ENCODE measurements at places on chromosomes 6 and 20.

DNA sequence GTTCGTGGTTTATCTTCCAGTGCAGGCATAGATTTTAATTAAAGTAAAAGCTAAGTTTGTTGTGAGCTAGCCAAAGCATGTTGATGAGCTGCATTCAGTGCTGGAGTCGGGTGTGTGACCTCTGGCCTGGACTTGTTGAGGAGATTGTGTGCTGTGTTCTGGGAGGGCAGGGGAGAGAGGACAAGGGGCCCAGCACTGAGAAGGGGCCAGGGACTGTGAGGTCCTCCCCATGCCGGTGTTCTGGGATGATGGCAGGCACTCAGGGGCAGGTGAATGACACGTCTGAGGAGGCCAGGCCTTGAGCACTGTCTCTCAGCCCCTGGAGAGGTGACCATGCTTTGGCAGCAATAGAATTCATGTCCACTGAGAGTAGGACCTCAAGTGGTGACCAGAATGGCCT lies 97.9 kb downstream of the FOXF2 start:
- DNase-seq = no peak

DNA sequence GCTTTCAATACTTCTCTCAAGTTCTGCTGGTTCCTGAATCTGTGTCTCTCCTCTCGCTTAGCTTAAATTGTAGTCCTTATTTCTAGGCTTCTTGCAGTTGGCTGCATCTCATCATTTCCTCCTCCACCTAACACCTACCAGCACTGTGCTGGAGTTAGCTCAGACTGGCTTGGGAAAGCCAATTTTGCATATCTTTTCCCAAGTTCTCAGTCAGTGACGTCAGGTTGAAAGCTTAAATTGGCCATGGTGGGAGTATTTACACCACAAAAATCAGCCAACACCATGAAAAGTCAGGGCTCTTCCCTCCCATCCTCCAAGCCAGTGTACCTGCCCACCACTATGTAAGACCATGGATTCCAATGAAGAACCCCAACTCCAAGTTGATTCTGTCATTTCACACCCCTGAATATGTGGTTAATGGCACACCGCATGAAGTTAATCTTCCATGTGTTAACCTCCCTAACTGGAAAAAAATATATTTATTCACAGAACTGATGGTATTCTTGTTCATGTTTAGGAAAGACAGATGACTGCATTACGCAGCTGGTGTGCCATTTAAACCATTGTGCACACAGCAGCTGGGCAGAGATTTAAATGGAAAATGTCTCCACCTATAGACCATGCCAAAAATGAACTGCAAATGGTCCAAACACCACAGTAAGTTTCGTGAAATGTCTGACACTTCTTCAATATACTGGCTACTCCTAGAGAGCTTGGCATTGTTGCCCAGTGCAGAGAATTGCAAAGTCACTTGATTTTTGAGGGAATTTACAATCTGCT lies 274.1 kb upstream of the MAP3K7 start:
- no peak for DNase-seq

- no peak for DNase-seq
Observed at GRCh38 chr6:122766256-122766655, 13.3 kb upstream of the FABP7 start.

DNA sequence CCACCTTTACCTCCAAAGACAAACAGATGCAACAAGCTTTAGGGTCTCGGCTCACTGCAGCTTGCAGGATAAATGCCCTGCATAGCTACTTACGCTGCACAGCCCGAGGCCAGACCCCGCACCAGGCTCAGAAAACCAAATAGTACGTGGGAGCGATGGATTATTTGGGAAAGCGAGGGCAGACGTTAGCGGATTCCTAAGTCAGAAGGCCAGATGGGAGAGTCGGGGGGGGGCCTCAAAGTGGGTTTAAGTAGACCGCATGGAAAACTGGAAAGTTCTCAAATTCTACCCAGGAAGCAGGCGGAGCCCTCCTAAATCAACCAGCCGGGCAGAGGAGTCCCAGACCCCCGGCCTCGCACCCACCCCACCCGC lies 382 bp downstream of the SFT2D1 start:
- DNase-seq = peak; percentile 4

- DNase-seq = peak; percentile 80
Observed at GRCh38 chr6:148854096-148854495, 107.3 kb downstream of the UST start.
